ENCODE measurements at places on chromosomes 4 and X.

DNA sequence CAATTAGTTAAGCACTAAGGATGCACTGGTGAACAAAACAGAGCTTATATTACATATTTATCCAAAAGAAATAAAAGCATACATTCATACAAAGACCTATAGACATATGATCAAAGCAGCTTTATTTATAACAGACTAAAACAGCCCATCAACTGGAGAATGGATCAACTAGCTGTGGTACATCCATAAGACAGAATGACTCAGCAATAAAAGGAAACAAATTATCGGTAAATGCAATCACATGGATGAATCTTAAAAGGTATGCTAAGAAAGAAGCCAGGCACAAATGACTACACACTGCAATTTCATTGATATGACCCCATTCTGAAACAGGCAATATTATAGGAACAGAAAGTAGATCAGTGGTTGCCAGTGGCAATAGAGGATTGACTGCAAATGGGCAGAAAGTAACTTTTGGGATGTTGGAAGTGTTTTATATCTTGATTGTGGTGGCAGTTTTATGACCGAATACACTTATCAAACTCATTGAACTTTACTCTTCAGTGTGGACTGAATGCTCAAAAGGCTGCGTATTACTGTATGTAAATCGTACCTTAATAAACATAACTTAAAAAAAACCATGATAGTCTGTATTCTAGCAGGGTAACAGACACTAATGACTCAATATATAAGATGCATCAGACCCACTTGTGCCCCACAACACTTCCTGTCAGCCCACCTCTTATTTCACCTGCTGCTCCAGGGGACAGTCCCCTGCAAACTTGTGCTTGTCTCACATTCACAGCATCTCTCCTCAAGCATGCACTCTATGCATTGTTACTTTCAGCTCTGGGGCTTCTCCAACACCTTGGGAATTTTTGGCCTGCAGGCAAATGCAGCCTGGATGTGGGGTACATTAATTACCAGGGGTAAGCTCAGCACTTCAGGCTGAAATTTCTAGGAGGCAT is 59.1 kb downstream of the MID1IP1 start:
- DNase-seq = no peak

- no peak for DNase-seq
Observed at GRCh38 chrX:25941559-25942250, 196.4 kb upstream of the MAGEB18 start.

- no peak for DNase-seq
Observed at GRCh38 chr4:2390784-2391421, 27.5 kb downstream of the ZFYVE28 start.

DNA sequence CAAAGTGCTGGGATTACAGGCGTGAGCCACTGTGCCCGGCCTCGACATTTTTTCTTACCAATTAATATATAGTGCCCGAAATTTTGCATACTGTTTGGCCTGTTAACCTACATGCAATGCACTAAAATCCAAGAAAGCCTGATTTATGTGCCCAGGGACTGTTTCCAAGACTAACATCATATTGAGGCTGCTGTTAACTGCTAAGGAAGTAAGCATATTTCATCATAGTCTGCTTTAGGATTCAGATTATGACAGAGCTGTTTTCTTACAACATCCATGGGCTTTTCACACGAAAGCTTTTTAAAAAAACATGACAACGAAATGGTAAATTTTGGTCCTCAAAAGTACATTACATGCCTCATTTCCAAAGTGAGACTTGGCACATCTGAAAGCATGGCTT is 84.4 kb downstream of the STOX2 start:
- no peak for DNase-seq

DNA sequence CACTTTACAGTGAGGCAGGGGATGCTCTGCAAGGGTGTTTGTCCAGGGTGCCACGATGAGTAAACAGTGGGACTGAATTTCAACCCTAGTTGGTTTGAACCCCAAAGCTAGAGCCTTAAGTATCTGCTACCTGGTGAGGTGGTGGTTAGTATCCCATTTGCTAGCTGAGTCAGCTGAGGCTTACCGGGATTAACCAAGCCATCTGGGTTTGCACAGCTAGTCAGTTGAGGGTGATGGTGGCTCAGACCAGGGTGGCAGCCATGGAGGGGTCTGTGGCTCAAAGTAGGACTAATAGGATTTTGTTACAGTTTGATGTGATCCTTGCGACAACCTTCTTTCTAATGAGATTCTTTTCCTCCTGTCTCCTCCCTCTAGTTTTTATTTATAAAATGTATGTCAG is 1.9 kb downstream of the EVC start:
- DNase-seq = no peak

Measured in activated T-helper 1 cell treated with anti-CD3 and anti-CD28 coated beads, Interleukin-12 subunit alpha, Interleukin-12 subunit beta, Interleukin-2, Interleukin-4 antibody, amounts not matched to agents 30 ng/mL and 10 ng/mL and 1 ng/mL, durations not matched to agents 14 hours and 24 hours and 36 hours (primary cell).